ENCODE measurements at places on chromosomes 3 and 15.

DNA sequence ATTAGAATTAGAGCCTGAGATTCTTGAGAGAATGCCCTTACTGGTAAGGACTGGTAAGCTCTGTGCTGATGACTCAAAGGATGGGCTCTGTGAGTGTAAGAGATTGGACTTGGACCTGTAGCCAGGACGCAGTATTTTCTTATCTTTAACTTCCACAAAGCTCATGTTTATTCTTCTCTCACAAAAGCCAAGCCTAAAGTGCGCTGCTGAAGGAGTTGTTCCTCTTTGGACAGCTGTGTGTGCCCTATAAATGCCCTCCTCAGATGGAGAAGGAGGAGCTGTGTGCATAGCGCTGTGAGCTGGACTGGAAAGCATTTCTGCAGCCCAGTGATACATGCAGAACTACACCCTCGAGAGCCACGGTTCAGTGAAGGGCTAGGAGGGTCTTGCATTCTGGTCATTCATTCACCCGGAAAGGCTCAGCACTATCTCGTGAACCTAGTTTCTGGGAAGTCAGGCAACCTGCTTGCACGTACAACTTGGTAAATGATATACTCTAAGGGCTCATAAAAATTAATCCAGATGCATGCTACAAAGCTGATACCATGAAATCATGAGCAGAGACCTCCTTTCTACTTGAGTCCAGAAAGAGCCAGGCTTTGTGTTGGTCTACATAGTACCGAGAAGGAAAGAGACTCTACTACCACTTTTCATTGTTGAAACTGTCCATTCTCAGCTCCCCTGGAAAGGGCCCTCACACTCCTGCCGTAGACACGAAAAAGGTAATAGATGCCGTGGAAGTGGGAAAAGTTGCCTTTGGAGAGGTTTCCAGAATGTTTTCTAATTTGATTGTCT lies 103.0 kb upstream of the TBL1XR1 start:
- no peak for DNase-seq

- DNase-seq = no peak
These were observed 42.1 kb downstream of the MAGI1 start for GRCh38 chr3:65996589-65996988.

DNA sequence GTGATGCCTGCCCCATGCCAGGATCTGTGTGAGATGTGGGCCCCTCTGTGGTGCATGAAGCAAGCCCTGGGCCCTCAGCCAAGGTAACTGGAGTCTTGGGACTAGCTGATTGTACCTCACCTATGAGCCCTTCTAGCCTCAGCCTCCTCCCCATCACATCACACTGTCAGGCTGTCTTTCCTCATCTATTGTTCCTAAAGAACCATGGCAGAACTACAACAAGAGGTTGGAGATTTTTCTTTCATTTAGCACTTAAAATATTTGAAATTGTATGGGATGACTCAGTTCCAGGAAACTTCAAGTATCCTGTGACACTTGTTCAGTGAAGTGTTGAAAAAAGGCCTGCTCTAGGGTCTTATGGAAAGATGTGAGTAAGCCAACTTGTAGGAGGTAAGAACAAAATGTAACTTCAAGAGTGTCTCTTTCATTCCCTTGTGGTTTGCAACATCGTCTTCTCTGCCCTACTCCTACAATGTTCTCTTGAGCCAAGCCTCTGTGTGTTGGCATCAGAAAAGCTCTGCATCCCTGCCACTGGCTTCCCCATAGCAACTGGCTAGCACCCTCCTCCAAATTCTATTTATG lies 58.7 kb upstream of the TIPARP start:
- DNase-seq = no peak

GRCh38 chr3:58388550-58389091 lies 45.0 kb downstream of the PDHB start:
- DNase-seq = no peak

DNA sequence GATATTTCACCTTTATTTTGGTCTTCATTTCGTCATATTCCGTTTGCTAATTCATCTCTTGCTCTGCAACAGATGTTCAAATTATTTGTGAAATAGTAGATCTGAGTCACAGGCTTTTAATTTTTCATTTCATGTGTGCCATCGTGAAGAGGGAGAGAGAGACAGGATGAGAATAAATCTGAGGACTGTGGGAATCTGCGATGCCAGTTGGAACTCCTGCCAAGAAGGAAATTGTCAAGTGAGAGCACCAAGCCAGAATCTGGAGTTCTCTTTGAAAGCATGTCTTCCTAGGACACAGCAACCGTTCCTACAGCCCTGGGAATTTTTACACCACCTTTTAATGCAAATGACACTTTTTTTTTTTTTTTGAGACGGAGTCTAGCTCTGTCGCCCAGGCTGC lies 48.8 kb downstream of the NSMCE3 start:
- no peak for DNase-seq

DNA sequence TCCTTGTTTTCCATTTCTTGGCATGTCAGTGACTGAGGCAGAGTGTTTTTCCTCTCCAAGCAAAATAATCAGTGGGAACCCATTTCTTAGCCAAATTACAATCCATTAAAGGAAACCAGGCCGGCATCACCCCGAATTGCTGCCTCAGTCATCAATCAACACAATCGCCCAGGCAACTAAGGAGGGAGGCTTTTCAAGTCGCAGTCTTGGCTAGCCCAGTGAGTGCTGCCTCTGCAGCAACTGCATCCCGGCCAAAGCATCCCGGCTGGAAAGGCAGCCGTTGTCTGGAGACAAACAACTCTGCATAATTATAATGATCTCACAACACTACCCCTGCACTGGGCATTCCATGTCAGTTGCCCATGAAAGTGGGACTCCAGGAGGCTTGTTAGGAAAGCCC lies 213.5 kb upstream of the PRICKLE2 start:
- no peak for DNase-seq

DNA sequence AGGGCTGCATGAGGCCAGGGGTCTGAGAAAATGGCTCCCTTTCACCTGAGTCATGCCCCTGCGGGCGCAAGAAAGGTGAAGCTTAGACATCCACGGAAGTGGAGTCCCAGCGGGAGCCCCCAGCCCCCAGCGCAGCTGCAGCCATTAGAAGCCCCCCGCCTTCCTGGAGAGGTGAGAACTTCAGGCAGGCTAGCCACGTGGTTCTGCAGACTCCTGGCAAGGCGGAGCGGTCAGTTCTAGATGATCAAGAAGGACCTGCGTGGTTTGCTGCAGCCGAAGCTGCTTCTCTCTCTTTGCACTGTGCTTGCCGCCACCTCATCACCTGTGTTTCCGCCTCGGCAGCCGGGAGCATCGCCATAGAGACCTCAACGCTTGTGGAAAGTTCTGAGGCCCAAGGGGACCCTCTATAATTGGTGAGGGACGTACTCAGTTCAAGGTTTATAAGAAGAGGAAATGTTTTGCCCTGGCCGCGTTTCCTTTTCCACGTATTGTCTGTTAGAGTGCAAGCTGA lies 15.8 kb upstream of the KCNMB3 start:
- DNase-seq = no peak

- DNase-seq = no peak
These were observed 142.2 kb downstream of the FOXP1 start for GRCh38 chr3:71441217-71441924.

Measured in activated gamma-delta T cell (primary cell).